Activated CD8-positive, alpha-beta memory T cell treated with anti-CD3 and anti-CD28 coated beads for 4 hours (primary cell): ENCODE measurements at places on chromosomes 7 and 10.

DNA sequence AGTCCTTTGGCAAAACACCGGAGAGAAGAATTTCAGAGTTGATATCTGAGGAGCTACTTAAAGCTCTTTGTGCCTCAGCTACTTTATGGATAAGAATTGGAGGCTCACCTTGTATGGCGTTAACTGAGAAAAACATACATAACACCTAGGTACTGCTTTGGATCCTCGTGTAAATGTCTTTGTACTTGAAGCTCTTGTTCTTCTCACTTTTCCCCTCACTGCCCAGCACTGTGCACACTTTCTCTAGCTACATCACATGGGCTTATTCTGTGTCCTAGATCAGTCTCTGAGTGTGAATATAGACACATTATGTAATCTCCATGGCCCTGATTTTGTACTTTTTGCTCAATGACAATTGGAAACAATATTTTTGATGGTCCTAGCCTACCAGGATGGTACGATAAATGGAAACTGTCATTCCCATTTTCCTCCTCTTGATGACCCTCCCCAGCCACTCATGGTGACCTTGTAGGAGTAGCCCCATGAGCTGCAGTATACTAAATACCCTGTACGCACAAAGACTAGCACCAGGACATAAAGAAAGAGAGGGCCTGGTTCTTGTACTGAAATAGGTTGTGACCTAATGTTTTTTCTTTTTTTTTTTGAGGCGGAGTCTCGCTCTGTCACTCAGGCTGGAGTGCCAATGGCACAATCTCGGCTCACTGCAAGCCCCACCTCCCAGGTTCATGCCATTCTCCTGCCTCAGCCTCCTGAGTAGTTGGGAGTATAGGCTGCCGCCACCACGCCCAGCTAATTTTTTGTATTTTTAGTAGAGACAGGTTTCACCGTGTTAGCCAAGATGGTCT, 22.1 kb downstream of the STAMBPL1 start:
- no peak for DNase-seq

DNA sequence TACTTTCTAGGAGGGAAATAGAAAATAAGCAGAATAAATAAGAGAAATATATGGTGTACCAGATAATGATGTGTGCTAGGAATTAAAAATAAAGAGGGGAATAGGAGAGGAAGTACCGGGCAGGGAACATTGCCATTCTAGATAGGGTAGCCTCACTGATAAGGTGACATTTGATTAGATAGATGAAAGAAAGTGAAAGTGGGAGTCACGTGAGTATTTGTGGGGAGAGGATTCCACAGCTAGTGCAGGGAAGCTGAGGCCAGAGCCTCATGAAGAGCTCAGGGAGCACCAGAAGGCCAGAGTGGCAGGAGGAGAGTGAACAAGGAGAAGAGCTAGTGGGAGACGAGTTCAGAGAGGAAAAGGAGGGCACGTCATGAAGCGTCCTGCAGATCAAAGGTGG, 49.1 kb downstream of the CDHR3 start:
- DNase-seq, result no peak

- DNase-seq, result no peak
Observed at GRCh38 chr10:31912289-31912688, 16.3 kb downstream of the ARHGAP12 start.

- DNase-seq, result no peak
Observed at GRCh38 chr10:59688921-59689351, 20.7 kb downstream of the SLC16A9 start.

GRCh38 chr10:45249978-45250693, 65.3 kb downstream of the OR13A1 start:
- DNase-seq, result no peak

- no peak for DNase-seq
Observed at GRCh38 chr10:93992400-93993030, 1.2 kb upstream of the PLCE1 start.
